ENCODE measurements at places on chromosomes 7 and 10.

DNA sequence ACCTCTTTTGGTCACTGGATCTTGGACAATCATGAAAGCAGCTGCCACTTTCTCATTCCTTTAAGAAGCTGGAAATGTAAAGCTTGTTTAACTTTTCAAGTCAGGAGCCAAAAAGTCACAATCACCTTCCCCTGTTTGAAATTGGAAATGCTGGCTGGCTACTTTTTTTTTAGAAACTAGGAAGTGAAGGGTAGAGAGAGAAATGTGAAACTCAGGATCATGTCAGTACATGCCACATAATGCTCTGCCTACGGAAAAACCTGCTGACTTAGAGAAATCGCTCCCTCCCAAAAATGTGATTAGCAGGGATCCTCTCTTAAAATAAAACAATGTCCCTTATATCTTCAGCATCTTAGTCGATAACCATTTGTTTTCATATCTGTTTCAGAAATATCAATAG is 188.4 kb upstream of the C7orf33 start:
- peak; percentile 90 for DNase-seq

DNA sequence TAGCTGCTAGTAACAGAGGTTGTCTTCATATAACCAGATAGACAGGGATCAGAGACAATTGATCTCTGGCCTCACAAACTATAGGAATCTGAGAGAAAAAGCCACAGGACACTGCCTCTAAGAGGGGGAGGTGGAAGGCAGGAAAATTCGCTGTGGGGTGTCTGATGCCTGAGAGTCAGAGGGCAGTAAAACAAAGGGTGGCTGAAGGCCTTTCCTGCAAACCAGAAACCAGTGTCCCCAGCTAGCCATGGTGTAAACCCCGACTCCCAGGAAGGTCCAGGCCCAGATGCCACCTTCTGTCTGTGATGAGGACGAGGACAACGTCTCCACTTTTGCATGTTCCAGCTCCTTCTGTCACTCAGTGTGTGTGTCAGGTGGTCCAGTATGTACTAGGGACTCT is 215.1 kb downstream of the ADARB2 start:
- no peak for DNase-seq

DNA sequence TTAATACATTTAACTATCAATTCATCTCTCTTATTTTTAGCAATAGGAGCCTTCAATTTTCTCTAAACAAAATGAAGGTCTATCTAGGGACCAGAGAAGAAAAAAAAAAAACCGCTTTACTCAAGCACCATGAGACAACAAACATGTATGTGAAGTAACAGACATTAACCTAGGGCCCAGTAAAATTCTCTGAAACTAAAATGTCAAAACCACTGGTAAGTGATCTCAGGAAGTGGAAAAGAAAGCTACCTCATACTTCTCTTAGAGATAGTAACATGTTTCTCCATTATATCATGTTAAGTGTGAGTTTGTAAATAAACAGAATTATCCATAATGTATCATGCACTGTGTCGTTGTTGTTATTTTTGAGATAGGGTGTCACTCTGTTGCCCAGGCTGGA is 35.4 kb upstream of the PTER start:
- DNase-seq, result no peak

GRCh38 chr10:47311932-47312662 is 10.2 kb upstream of the GDF2 start:
- DNase-seq, result peak; percentile 12

GRCh38 chr10:59857049-59857448 is 49.3 kb downstream of the CCDC6 start:
- no peak for DNase-seq

- no peak for DNase-seq
Observed at GRCh38 chr10:70247360-70247759, 14.1 kb upstream of the PPA1 start.

GRCh38 chr7:43105521-43106120 is 6.8 kb upstream of the HECW1 start:
- no peak for DNase-seq

DNA sequence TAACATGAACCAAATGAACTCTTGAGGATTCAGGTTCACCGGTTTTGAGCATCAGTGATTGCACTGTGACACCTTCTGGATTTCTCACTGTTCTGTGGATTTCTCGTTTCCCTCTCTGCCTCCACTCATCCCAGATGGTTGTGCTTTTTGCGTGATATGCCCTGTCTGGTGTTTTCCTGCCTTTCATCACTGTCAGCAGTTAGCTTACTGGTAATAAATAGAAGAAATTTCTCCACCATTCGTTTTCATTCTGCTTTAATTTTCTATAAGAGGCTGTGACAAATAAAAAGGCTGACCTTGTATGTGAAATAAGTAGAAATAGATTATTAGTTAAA is 16.2 kb downstream of the BPGM start:
- peak; percentile 5 for DNase-seq

GRCh38 chr10:54478601-54479000 is 322.4 kb downstream of the PCDH15 start:
- DNase-seq, result no peak

DNA sequence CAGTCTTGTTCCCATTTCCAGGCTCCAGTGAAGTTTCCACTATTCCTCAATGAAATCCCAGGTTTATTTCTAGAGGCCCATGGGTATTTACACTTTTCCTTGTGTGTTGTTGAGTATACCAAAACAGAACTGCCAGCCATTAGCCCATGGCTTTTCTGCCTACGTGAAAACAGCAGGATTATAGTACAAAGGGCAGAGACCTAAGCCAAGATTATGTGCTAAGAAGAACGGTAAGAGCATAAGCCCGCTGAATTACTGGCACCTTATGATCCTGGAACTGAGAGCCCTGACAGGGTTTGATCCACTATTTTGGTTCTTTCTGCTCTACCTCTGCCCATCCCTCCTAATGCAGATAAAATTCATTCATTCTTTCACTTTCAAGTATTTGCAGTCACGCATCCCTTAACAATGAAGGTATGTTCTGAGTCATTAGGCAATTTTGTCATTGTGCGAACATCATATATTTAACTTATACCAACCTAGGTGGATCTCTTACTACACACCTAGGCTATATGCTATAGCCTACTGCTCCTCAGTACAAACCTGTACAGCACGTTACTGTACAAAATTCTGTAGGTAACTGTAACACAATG is 16.0 kb downstream of the SEMA3C start:
- no peak for DNase-seq

DNA sequence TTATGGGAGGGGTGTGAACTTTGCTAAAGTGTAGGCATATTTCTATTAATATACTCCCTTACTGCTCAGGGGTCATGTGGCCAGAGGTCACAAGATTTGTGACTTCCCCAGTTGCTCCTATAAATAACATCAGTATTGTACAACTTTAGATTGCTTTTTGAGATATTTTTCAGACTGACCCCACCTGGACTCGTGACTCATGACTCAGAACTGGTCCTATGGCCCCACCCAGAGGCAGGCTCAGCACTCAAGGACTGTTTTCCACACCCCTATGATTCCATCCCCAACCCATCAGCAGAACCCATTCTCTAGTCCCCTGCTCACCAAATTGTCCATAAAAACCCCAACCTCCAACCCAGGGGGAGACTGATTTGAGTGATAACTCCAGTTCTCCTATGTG is 2.7 kb upstream of the CUL2 start:
- DNase-seq, result no peak

DNA sequence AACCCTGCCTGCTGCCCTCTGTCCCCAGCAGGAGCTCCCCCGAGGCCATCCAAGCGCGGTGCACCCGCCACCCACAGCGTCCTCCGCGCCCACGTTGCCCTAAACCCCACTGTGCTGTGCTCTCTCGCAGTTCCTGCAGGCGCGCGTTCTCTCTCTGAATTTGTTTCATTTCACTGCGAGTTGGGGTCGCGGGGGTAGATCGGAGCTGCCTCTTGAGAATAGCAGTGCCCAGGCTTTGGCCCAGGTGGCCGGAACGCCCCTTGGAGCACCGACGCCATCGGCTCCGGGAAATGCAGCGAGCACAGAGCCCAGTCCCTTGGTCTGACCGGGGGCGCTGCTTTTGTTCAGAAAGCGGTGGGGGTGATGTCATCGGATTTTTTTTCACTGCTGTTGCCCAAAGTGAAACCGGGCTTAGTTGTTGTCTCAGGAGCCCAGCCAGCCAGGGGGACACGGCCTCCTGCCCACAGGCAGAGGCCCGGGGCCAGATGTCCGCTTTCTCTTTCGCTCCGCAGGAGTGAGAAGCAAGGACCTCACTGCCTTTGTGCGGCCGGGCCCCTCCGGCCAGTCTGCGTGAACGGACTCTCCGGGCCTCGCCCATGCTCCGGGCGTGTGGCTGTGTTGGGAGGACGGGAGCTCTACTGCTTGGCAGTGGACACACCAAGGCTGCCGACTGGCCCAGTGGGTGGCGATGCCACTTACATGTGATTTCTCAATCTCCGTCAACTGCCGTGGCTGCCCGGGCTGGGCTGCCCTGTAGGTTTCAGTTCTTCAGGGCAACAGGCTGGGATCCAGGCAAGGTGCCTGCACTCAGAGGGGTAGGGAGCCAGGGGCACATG is 43.1 kb downstream of the FOXK1 start:
- no peak for DNase-seq

- DNase-seq, result no peak
Observed at GRCh38 chr7:36967387-36967786, 243.1 kb upstream of the AOAH start.

DNA sequence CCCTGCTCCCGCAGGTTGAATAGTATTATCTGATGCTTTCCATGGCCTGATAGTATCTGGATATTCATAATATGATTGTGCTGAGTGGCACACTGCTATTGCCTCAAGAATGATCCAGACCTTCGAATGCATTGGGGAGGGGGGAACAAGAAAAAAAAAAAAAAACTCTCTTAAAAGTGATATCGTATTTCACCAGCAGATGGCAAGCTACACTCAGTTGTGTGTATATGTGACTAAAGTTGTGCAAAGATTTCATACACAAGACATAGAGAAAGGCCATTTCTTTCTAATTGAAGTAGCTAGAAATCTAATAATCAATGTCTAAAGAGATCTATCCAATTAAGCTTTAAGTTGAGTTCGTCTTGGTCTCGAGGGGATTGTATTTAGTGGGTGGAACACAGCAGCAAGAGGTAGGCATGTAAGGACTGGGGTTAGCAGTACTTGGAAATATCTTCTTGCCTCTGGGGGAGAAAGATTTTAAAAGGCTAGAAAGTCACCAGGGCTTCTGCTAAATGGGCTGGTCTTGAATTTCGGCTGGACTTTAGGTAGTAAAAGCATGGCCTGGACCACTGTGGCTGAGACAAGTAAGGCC is 15.3 kb downstream of the SFRP4 start:
- peak; percentile 70 for DNase-seq

DNA sequence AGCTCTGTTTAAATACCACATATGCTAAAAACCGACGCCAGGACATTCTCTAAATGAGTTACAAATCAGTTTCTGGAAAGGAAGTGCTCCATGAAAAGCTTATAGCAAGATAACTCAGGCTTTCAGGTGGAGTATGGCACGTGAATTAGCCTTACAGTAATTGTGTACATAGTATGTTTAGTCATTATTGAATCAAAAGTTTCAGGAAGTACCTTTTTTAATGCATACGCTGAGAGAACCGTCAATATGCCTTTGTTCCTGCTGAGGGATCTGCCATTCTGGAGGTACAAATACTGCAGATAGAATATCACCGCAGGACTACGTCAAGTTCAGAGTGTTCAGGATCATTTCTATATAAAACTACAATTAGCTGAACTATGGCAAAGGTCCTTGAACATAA is 45.7 kb downstream of the ANKMY2 start:
- no peak for DNase-seq

DNA sequence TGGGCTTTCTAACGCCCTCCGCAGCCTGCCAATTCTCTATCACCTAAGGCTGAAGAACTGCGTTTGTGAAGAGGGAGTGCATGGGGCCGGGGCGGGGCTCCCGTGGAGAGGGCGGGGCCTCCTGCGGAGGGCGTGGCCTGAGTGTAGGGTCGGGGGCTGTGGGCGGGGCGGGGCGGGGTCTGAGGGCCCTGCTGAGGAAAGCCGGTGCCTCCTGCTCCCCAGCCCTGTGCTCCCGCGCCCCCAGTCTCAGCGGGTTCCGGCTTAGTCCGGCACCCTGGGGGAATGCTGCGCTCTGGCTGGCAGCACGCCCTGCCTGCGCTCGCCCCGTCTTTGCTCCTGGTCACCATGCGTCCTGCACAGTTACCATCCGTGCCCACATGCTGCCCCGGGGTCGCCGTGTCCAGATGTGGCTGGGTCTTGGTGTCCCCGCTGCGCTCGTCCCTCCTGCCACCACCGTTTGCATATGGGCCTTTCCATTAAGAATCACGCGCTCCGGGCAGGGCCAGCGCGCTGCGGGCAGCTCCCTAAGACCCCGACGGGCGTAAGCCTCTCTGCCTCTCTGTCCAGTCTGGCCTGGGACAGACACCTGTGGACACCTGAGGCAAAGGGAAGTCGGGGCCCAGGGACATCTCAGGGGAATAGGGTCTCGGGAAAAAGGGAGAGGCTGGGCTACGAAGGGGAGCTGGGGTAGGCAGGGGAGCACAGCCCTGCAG is 144.0 kb upstream of the RET start:
- no peak for DNase-seq

- DNase-seq, result no peak
Observed at GRCh38 chr10:3835770-3836169, 50.8 kb upstream of the KLF6 start.

DNA sequence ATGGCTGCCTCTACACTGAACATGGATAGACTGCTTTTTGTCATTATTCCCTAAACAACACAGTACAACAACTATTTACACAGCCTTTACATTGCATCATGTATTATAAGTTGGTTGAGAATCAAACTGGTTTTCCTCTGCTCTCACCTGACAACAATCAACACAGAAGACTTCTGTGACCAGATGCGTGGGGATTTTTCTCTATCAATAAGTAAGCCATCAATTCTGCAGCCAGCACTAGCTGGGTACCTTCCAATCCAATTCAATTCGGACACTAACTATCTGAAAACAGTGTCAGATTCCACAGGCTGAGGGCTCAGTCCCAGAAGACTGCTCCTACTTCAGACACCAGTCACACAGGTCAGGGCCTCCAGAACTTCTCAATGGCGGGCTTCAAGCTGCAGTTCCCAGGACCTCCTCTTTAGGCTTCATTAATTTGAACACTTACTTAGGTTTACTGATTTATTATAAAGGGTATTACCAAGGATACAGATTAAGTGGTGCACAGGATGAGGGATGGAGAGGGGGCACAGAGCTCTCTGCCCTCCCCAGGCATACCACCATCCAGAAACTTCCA is 36.4 kb upstream of the ASL start:
- DNase-seq, result no peak

- DNase-seq, result no peak
Observed at GRCh38 chr7:15236952-15237351, 324.9 kb downstream of the AGMO start.

DNA sequence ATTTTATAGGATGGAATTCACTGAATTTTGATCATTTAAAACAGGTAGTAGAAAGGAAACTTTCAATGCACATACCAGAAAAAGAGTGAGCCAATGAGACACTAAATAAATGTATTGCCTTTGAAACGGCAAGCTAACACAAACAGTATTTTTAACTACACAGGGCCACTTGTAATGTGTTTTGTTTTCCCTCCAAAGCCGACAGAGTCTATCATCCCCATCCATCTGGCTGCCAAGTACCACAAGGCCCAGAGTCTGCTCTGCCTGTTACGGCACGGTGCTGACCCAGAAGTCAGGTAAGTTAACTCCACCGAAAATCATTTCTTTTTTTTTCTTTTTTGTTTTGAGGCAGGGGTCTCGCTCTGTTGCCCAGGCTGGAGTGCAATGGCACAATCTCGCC is 1.5 kb downstream of the ANKRD61 start:
- no peak for DNase-seq

Measured in NCI-H2171 treated with DMSO at 0.1 percent for 48 hours (cell line).